ENCODE measurements at places on chromosomes 7 and 10. TPM values are rescaled to one million over a fixed set of nuclear protein-coding genes. Genes with fewer than 3 reads are reported as not detected.

DNA sequence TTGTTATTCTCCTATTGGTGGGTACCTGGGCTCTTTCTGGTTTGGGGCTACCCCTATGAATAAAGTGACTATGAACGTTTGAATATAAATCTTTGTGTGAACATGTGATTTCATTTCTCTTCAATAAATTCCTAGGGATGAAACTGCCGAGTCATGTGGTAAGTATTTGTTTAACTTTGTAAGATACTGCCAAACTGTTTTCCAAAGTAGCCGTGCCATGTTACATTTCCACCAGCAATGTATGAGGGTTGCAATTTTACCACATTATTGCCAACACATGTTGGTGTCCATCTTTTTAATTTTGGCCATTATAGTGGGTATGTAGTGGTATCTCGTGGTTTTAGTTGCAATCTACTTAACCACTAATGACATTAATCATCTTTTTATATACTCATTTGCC is 94.7 kb downstream of the ZNRF2 start:
- H3K27me3 ChIP-seq = no peaks in the 10 kb centered on the region
- no peaks in the 10 kb centered on the region for H3K36me3 ChIP-seq
- H3K27ac ChIP-seq = no peak overlapping the region
- H3K4me1 ChIP-seq = no peaks in the 10 kb centered on the region

GRCh38 chr7:80773787-80774508 is 135.5 kb downstream of the CD36 start:
- no peak overlapping the region for H3K4me3 ChIP-seq
- H3K27ac ChIP-seq = no peak overlapping the region
- H3K36me3 ChIP-seq = no peaks in the 10 kb centered on the region
- no peaks in the 10 kb centered on the region for H3K27me3 ChIP-seq
- DNase-seq = no peak

- H3K27ac ChIP-seq = no peak overlapping the region
- no peak overlapping the region for H3K4me3 ChIP-seq
- peaks cover 10% of the 10 kb centered on the region for H3K4me1 ChIP-seq
- no peak for DNase-seq
- no peaks in the 10 kb centered on the region for H3K27me3 ChIP-seq
These were observed 45.3 kb downstream of the BZW2 start for GRCh38 chr7:16691241-16691640.

GRCh38 chr7:144786079-144786478 is 49.8 kb downstream of the TPK1 start:
- H3K4me3 ChIP-seq = no peak overlapping the region
- DNase-seq = no peak
- H3K4me1 ChIP-seq = peaks cover 21% of the 10 kb centered on the region
- no peaks in the 10 kb centered on the region for H3K36me3 ChIP-seq
- H3K27ac ChIP-seq = no peak overlapping the region

C1QL3 gene
- 0.07 TPM for total RNA-seq

MBL2 gene
- not detected for total RNA-seq

- H3K27me3 ChIP-seq = peaks cover 4% of the 10 kb centered on the region
- no peak overlapping the region for H3K27ac ChIP-seq
- no peaks in the 10 kb centered on the region for H3K36me3 ChIP-seq
- H3K4me1 ChIP-seq = no peaks in the 10 kb centered on the region
- H3K4me3 ChIP-seq = no peak overlapping the region
These were observed 16.5 kb downstream of the ZNF365 start for GRCh38 chr10:62390497-62391176.

- no peak overlapping the region for H3K4me3 ChIP-seq
- H3K27me3 ChIP-seq = peaks cover 31% of the 10 kb centered on the region
- peaks cover 10% of the 10 kb centered on the region for H3K4me1 ChIP-seq
- DNase-seq = no peak
- no peak overlapping the region for H3K27ac ChIP-seq
These were observed 1.8 kb downstream of the TSPAN13 start for GRCh38 chr7:16755397-16755796.

DNA sequence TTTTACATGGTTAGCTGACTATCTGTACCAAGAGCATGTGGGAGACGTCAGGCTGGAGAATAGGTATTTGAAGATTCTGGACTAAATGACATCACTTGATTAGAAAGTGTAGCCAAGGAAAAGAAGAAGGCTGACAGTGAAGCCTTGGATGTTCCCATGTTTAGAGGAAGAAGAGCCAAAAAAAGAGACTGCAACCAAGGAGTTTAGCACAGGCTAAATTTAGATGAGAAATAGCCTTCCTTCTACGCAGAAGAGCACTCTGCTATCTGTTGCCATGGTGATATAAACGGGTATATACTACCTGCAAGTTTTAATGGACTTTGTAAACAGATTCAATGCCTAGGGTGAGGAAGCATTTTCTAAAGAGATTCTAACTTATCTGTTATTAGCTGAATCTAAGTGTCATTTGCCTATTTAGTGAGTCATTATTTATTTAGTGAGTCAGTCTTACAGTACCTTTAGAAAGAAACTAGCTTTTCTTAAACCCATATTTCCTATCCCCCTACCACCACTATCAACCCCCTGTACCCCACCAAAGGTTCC is 69.8 kb downstream of the CDK6 start:
- H3K27ac ChIP-seq = peak overlapping the region; percentile 92
- no peaks in the 10 kb centered on the region for H3K27me3 ChIP-seq
- peaks cover 70% of the 10 kb centered on the region for H3K4me1 ChIP-seq
- no peak for DNase-seq

NEURL1 gene
- total RNA-seq = 1.3 TPM

EVX1 gene
- total RNA-seq = not detected

DNA sequence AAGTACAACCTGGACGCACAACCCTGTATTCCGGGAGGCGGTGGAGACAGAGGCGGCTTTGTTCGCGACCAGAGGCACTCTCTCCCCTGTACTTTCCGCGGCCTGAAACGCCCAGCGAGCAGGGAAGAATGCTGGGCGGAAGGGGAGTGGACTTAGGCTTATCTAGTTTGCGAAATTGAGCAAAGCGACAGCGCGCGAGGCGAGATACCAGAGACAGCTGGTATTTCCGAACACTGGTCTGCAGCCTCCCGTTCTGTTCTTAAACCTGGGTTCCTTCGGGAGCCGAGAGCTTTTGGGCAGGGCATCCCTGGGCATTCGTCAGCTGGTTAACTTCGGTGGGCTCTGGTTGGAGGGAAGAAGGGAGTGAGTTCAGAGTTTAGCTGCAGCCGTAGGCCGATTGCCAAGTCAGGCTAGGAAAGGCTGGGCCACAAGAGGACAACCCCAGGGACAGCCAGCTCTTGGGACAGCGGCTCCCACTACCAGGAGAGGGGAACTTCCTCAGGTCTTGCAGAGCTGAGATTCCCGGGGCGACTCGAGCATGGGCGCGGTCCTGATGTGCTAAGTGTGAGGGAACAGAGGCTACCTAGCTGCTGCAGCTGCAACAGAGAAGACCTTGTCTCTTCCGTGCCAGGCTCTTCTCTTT is 3.9 kb downstream of the HMX3 start:
- no peak overlapping the region for H3K27ac ChIP-seq
- no peaks in the 10 kb centered on the region for H3K36me3 ChIP-seq
- peaks cover 82% of the 10 kb centered on the region for H3K27me3 ChIP-seq
- H3K4me1 ChIP-seq = peaks cover 45% of the 10 kb centered on the region
- DNase-seq = no peak
- peak overlapping the region; percentile 58 for H3K4me3 ChIP-seq

- H3K4me1 ChIP-seq = peaks cover 2% of the 10 kb centered on the region
- no peaks in the 10 kb centered on the region for H3K27me3 ChIP-seq
- H3K27ac ChIP-seq = no peak overlapping the region
- H3K4me3 ChIP-seq = no peak overlapping the region
These were observed 101.6 kb downstream of the TES start for GRCh38 chr7:116311816-116312471.

GRCh38 chr10:6625428-6625827 is 45.4 kb upstream of the PRKCQ start:
- DNase-seq = peak; percentile 68
- H3K27ac ChIP-seq = no peak overlapping the region
- no peaks in the 10 kb centered on the region for H3K27me3 ChIP-seq
- H3K36me3 ChIP-seq = peaks cover 2% of the 10 kb centered on the region
- H3K4me1 ChIP-seq = peaks cover 26% of the 10 kb centered on the region

MMD2 gene
- total RNA-seq = not detected

DNA sequence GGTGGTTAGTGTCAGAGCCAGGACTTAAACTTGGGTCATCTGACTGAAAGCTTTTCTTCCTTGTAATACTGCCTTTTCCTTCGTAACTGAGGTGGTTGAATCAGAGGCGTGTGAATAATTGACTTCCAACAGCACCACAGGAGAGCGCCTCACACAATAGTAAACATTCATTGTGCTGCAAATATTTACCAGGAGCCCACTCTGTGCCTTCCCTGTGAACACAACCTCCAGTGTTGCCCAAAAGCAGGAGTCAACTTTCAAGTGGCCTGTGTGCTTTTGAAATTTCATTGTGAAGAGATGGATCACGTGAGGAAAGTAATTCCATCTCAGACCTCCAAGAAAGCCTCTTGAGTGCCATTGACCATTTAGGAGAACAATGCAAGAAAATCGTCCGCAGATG is 60.2 kb downstream of the ADRA2A start:
- no peak overlapping the region for H3K4me3 ChIP-seq
- peaks cover 10% of the 10 kb centered on the region for H3K27me3 ChIP-seq
- no peak overlapping the region for H3K27ac ChIP-seq
- H3K4me1 ChIP-seq = no peaks in the 10 kb centered on the region
- DNase-seq = no peak
- H3K36me3 ChIP-seq = no peaks in the 10 kb centered on the region

DNA sequence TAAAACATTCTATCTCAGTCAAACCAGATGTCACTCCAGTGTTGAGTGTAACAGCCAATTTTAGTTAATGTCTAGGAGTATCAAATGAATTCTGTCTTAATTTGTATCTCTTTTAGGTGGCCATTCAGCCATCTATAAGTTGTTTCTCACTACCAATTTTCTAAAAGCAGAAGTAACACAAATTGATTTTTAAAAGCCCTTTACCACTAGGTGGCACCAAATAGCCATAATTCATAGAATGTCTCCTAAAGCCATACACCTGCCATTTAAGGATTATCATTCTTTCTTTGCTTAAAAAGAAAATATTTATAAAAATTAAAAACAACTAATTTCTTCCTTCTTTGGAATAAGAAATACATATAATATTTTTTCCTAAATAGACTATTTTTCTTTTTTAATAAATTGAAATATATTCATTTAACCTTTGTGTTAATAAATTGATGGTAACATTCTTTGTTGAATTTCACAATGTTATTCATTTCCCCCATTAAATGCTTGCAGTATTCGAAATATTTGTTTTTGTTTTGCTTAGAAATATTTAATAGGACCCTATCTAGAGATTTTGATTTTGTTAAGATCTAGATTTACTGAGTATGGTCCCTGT is 107.8 kb upstream of the PPP1R3A start:
- no peak for DNase-seq
- H3K36me3 ChIP-seq = no peaks in the 10 kb centered on the region
- no peak overlapping the region for H3K27ac ChIP-seq
- H3K4me1 ChIP-seq = no peaks in the 10 kb centered on the region

CCSER2 gene
- total RNA-seq = 81.8 TPM

BLVRA gene
- total RNA-seq = 28.9 TPM

GRCh38 chr7:87213252-87213651 is 6.3 kb downstream of the TMEM243 start:
- no peaks in the 10 kb centered on the region for H3K27me3 ChIP-seq
- peak overlapping the region; percentile 52 for H3K4me3 ChIP-seq
- peaks cover 52% of the 10 kb centered on the region for H3K36me3 ChIP-seq
- peaks cover 83% of the 10 kb centered on the region for H3K4me1 ChIP-seq

VSTM2A gene
- not detected for total RNA-seq

NKX6-2 gene
- not detected for total RNA-seq

GRCh38 chr7:69738396-69738951 is 140.2 kb downstream of the AUTS2 start:
- H3K27ac ChIP-seq = no peak overlapping the region
- peaks cover 16% of the 10 kb centered on the region for H3K4me1 ChIP-seq
- H3K36me3 ChIP-seq = no peaks in the 10 kb centered on the region
- no peak overlapping the region for H3K4me3 ChIP-seq

- H3K36me3 ChIP-seq = peaks cover 14% of the 10 kb centered on the region
- no peaks in the 10 kb centered on the region for H3K27me3 ChIP-seq
These were observed 977 bp upstream of the SFR1 start for GRCh38 chr10:104120903-104121484.

PROSER2 gene
- total RNA-seq = 0.83 TPM

- DNase-seq = peak; percentile 37
- H3K36me3 ChIP-seq = no peaks in the 10 kb centered on the region
- no peak overlapping the region for H3K27ac ChIP-seq
- no peak overlapping the region for H3K4me3 ChIP-seq
- peaks cover 3% of the 10 kb centered on the region for H3K27me3 ChIP-seq
These were observed 1.5 kb downstream of the LIPK start for GRCh38 chr10:88707429-88708155.

GRCh38 chr10:43943119-43943817 is 294.6 kb upstream of the ZNF32 start:
- no peak overlapping the region for H3K4me3 ChIP-seq
- H3K36me3 ChIP-seq = no peaks in the 10 kb centered on the region
- DNase-seq = no peak
- peaks cover 2% of the 10 kb centered on the region for H3K27me3 ChIP-seq

PTPN20 gene
- total RNA-seq = 1.3 TPM

GRCh38 chr7:31311552-31311951 is 29.0 kb downstream of the NEUROD6 start:
- no peaks in the 10 kb centered on the region for H3K27me3 ChIP-seq
- H3K4me1 ChIP-seq = no peaks in the 10 kb centered on the region
- H3K36me3 ChIP-seq = no peaks in the 10 kb centered on the region
- no peak for DNase-seq
- H3K27ac ChIP-seq = no peak overlapping the region

FAM185A gene
- 6.3 TPM for total RNA-seq

AASS gene
- 2.2 TPM for total RNA-seq

DNA sequence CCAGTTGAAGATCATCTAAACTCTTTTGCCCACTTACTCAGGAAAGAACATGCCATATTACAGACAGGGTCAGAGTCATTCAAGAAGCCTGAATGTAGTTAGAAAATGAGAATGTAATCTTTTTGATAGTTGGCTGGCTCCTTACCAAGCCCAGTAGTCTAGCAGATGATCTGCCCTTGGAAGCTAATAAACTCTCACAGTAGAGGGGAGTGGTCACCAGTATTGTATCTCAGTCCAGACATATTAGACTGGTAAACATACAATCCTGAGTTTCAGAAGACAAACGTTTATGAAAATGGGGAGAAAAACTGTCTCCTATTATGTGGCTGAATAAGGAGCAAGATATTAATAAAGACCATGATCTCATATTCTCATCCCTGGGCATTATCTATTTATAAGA is 65.3 kb downstream of the SEPTIN7 start:
- DNase-seq = no peak
- no peaks in the 10 kb centered on the region for H3K27me3 ChIP-seq
- peaks cover 19% of the 10 kb centered on the region for H3K36me3 ChIP-seq
- H3K4me3 ChIP-seq = no peak overlapping the region

GPER1 gene
- total RNA-seq = not detected

DNA sequence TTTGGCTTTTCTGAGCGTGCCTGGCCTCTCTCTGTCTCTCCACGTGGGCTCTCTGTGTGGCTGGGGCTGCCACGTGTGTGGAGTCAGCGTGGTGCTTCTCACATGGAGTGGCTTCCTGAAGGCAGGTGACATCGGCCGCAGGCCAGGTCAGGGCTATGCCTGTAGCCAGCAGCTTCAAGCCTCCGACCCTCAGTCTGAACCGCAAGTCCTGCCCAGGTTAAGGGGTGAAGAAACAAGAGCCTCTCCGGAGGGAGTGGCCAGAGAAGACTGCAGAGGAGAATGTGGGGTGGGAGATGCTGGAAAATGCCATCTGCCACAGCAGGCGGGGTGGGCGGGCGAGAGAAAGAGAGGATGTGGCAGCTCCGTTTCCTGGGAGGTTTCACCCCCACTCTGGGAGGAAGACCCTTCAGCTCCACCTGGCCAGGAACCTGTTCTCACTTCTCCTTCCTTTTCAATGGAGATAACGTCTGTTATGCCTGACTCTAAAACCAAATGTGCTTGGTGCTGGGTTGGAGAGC is 14.3 kb upstream of the VIPR2 start:
- no peak overlapping the region for H3K27ac ChIP-seq
- DNase-seq = no peak
- H3K36me3 ChIP-seq = no peaks in the 10 kb centered on the region
- no peak overlapping the region for H3K4me3 ChIP-seq
- H3K27me3 ChIP-seq = peaks cover 2% of the 10 kb centered on the region
